ENCODE measurements at places on chromosomes 16 and 17.

- DNase-seq: no peak
Observed at GRCh38 chr17:53033297-53033696, 789.4 kb upstream of the KIF2B start.

- DNase-seq: no peak
Observed at GRCh38 chr17:63246344-63246743, 199.8 kb downstream of the CYB561 start.

GRCh38 chr16:66399930-66400329 lies 27.2 kb upstream of the BEAN1 start:
- DNase-seq: no peak

DNA sequence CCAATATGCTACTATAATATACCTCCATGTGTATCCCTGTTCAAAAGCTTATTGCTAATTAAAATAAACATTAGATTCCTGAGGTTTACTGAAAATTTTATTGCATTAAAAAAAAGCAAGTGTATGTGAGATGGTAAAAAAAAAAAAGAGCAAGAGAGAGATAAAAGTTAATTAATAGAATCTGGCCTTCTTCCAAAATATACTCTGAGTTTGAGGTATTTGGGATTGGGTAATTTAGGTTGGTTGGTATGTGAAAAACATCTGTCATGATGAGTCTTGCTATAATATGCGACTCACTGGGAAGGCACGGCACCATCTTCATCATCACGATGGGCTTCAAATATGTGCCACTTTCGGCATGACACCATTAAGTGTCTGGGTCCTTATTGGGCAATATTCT lies 711.1 kb upstream of the SOX9 start:
- peak; percentile 12 for DNase-seq

- DNase-seq: peak; percentile 68
Observed at GRCh38 chr17:81480140-81481072, 32.2 kb downstream of the ACTG1 start.

- DNase-seq: no peak
Observed at GRCh38 chr16:8623634-8624033, 2.1 kb downstream of the METTL22 start.

GRCh38 chr17:53659181-53659580 lies 163.5 kb upstream of the KIF2B start:
- no peak for DNase-seq

DNA sequence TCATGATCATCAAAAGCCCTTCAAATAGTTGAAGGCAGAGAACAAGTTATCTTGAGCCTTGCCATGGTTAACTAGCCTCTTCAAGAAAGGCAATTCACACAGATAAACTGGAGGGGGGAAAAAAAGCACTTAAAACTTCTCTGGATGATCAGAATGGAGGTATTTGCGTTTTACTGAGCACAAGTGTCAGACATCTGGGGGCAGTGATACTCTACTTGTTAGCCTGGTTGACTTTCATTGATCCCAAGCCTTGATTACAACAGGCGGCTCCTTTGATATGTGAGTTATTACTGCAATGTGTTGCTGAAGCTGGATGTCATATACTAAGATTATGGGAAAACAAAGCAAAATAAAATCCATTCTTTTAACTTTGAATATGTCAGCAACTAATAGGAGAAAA lies 155.0 kb upstream of the HS3ST3A1 start:
- DNase-seq: no peak

DNA sequence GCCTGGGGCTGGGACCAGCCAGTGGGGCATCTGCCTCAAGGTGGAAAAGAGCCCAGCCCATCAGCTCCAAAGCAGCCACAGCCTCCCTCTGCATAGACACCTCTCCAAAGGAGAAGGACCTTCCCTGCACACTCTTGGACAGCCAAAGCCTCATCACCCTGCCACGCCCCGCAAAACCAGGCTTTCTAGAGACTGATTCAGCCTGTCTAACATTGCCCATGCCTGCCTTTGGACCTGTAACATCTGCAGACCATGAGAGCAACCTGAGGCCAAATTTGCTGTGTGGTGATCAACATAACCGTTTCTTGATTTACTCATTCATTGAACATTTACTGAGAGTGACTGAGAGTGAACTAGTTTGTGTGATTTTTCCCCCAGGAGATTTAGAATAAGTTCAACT lies 219.7 kb upstream of the HSBP1 start:
- no peak for DNase-seq

DNA sequence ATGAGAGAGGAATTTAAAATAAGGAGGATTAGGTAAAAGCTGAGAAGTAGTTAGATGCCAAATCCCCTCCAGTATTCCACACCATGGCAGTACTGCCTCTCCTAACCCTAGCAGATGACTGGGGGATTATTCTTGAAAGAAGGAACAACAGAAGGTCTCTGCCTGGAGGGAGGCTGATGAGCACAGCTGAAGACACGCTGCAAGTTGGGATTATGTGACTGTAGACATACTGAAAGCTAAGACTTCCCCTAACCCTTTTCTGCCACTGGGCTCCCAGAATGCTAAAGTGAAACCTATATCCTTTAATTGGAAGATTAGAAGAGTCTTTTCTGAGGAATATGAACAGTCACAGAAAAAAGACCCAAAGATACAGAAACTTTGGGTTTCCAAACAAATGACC lies 27.7 kb upstream of the SLC46A1 start:
- DNase-seq: no peak

- DNase-seq: no peak
Observed at GRCh38 chr16:2902337-2903130, 9.2 kb upstream of the FLYWCH1 start.

DNA sequence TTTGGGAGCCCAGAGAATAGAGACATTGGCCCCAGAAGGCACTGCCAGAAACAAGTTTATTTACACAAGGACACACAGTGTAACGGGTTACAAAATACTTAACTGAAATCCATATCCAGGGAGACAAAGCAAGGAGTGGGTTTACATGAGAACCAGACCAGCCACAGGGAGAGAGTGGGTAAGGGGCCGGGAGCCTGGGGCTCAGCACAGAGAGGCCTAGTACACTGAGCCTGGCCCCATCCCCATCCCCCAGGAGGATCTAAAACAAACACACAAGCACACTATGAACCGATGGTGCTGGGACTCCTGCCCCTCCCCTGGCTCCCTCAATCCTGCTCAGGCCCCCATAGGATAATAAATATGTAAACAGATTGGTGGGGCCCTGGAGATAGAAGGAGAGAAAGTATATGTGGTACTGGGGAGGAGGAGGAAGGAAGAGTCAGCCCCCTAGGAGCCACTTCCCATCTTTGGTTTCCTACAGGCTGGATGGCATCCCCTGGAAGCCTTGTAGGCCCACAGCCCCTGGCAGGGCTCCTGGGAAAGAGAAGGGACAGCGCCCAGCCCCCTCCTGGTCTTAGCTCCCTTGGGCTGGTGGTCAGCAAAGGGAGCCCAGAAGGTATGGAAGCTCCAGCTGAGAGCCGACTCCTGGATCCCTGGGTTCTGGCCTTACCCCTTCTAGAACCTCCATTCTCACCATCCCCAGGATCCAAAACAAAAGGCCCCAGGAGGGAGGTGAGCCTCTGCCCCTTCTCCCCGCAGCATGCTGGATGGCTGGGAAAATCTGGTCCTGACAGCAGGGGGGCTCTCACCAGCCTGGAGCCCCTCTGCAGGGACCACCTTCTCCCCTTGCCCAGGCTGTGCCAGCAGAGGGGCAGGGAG lies 6.4 kb downstream of the G6PC3 start:
- no peak for DNase-seq

DNA sequence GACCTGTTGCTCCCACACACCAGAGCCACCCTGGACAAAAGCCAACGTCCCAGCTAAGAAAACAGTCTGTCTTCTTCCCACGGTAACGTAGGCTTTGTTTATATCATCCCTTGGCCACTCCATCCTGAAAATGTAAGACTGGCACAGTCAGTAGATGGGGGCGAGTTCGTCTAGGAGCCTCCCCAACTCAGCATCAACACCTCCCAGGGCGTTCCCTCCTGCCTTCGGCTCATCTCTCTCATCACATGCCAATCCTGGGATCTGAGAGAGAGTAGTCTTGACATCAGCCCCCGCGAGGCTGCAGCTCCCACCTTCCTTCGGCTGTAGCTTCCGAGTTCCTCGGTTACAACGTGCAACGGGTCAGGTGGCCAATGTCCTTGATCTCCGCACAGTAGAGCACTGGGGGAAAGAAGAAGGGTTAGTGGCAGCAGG lies 894 bp downstream of the RNF227 start:
- no peak for DNase-seq

DNA sequence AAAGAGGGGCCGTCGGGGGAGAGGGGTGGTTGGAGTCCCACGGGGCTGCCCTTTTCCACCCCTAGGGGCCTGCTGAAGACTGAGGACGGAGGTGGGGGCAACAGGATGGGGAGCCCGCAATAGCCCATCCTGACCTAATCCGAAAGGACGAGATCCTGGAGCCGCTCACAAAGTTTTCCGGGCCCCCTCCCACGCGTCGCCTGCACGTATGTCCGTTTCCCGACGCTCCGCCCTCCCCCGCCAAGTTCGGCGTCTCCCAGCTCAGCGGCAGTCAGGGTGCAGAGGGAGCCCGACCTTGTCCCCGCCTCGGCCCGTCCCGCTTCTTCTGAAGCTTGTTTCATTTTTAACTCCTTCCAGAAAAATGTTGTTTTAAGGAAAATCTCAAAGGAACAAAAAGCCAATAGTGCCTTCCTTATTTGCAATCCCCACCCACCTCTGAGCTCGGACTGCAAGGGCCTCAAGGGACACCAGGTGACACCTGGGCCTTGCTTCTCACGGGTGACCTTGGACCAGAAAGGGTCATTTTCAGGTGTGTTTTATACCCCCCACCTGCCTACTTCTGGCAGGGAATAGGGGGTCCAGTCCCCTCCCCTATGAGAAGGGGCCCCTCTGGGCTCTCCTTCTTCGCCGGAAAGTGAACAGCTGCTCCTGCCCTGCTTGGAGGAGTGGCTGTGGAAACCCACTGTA lies 3.4 kb upstream of the ZNF423 start:
- DNase-seq: no peak

DNA sequence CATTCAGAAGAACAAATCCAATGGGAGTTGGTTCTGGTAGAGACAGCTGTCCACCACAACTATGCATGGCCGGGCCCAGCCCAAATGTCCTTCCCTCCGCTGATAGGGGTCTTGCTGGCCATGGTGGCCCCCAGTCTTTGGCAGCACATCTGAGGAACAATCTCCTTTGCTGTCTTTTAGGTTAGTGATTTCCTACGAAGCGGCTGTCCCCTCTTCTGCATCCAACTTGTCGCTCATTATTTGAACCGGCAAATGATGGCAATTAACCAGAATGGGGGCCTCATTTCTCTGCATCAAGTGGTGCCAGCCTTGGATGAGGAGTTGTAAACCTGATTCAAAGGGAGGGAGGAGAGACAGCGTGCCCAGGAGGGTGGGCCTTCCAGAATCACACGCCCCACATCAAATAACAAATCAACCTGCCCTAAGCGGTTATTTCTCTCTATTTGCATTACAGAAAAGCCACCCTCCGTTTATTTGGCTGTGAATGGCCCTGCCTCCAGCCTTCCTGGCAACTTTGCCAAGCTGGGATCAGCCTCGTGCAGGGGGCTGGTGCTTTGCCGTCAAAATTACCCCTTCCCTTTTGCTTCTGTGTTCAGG lies 156.5 kb downstream of the RGS9 start:
- no peak for DNase-seq

- no peak for DNase-seq
Observed at GRCh38 chr17:70290770-70291169, 121.4 kb downstream of the KCNJ2 start.

DNA sequence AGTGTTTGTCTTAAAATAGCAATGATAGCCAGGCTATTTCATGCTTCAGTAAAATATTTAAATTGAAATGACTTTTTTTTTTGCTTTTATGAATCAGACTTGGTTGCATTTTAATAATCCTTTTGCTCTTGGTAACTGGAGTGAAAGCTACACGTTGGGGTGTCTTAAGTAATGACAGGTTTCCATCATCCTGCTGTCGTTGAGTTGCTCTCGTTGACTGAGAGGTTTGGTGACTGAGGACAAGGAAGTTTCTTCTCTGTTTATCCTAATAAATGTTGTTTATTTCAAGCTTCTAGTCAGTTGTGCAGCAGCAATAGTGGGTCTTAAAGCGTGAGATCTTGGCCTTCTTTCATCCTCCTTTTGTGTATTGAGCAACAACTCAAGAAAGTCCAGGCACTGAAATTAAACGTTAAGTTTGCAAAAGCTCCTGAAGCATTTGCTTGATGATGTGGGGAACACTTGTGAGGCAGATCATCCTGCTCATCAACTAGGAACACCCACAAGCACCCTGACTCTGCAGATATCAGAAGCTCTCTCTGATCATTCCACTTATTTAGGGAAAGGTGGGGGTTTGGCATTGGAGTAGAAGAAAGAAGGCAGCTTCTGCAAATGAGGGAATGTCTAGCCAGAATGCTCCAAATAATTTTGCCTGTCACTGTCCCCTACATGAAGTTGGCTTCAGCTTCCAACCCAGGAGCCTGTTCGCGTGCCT lies 179.1 kb downstream of the RBFOX1 start:
- DNase-seq: no peak

DNA sequence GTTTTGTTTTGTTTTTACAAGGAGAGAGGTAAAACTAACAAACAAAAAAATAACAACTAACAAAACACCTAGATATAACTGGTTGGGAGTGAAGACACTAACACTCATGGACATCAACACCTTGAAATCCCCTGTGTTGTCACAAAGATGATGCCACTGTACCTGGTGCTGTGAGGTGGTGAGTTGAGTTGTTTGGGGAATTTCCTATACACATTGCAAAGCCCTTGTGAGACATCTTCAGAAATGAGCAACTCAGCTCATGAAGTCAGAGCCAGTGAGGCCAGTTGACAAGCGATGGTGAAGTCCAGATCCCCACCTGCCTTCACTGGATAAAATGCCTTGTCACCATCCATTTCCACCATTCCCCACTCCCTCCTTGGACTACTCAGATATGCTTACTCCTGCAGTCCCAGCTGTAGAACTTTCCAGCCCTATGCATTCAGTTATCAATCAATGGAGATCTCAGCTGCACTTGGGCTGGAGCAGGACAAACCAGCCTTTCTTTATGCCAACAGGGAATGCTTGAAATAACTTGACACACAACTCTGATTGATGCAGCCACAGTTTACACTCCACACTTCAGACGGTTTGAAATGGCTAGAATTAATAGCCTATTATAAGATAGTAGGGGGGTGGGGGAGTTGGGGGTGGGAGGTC lies 22.2 kb downstream of the ANKFN1 start:
- no peak for DNase-seq

- no peak for DNase-seq
Observed at GRCh38 chr17:261635-262034, 80.2 kb upstream of the DOC2B start.

GRCh38 chr16:49524947-49525315 lies 151.3 kb downstream of the C16orf78 start:
- DNase-seq: no peak

DNA sequence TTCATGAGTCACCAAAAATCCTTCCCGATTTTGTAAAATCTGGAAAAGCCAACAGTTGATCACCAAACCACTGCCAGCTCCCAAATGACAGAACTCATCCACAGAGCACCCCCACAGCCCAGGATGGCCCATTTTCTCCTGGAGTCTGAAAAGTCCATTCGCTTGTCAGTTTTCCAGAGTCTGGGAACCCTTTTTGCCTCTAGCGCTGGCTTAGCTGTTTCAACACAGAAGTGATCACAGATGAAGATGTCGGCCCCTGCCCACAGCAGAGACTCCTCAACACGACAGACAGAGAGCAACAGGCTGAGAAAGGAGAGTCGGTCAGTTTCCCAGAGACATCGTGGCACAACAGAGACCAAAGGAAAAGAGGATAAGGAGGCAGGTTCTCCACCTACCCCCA lies 66.4 kb downstream of the NXN start:
- DNase-seq: no peak

GRCh38 chr17:2478458-2478857 lies 33.2 kb downstream of the METTL16 start:
- no peak for DNase-seq

GRCh38 chr17:75514919-75515495 lies 330 bp downstream of the CASKIN2 start:
- no peak for DNase-seq

Measured in T1000 (cell line).